Fibroblast of skin of left quadriceps (primary cell): ENCODE measurements at places on chromosomes 11 and 22.

- DNase-seq: no peak
Observed at GRCh38 chr11:72813740-72814285, 398 bp upstream of the ATG16L2 start.

DNA sequence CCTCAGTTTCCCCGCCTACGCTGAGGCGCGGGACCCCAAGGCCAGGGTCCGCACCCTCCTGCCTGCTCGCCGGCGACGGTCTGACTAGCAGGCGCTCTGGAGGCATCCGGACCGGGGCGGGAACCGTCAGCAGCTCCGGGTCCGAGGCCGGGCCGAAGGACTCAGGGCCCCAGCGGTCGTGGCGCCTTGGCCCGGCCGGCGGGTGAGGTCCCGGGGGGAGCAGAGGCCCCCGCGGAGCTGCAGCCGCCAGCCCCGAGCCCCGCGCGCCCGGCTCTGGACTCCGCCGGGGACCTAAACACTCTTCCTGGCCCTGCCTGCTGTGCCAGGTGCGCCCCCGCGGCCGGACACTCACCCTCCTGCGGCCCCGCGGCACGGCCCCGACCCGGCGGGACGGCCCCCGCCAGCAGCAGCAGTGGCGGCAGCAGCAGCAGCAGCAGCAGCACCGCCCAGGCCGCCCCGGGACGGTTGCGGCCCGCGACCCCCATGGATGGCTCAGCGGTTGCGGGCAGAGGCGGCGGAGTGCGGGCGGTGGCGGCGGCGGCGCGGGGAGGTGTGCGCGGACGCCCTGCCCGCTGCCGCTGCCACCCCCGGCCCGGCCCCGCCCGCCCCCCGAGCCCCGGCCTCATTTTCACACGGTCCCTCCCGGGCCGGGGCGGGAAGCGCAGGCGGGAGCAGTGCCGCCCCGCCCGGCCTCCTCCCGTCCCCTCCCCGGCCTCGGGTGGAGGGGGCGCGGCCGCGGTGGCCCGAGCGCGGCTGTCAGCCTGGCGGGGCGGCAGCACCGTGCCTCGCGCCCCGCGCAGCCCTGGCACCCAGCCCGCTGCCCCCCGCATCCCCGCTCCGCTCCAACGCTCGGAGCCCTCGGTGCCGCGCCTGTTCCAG, at the start of gene SCUBE2:
TSS of gene SCUBE2 (minus strand) at position 556 of the 879 bp plus-strand sequence. CDS start at position 485, 71 bp downstream.
- no peak for DNase-seq

DNA sequence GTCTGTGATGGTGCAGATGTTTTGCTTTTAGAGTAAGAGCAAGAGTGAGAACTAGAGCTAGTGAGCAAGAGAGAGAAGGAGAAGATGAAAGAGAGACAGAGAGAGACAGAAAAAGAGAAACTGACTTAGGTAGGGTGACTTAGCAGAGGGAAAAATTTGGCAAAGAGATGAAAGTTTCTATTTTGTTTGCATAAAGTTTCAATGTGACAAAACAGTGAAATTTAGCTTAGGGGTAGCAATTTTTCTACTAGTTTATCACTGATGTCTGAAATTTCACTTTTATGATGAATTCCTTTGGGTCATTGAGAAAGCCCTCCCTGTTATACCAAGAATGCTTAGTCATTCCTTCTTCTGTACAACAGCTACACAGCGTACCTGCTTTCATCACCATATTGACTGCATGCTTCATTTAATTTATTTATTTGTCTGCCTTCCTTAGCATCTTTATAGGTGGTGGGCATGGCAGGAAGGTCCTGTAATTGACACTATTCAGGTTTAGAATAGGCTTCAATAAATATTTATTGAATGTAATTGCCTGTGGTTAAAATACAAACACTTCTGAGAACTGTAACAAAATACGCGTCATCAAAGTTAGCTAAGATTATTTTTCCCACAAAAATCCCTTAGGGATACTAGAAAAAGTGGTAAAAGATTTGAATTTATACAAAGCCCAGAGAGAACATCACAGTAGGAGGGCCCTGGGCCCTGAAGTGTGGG, 19.9 kb upstream of the CTSC start:
- DNase-seq: no peak

- no peak for DNase-seq
Observed at GRCh38 chr11:70092959-70093715, 15.0 kb downstream of the ANO1 start.
